Stimulated activated naive CD4-positive, alpha-beta T cell (primary cell): ENCODE measurements at places on chromosomes 4 and X.

- no peak for DNase-seq
These were observed 176.4 kb upstream of the JADE1 start for GRCh38 chr4:128633067-128633466.

- DNase-seq, result no peak
These were observed 53.3 kb downstream of the SCD5 start for GRCh38 chr4:82745173-82745842.

DNA sequence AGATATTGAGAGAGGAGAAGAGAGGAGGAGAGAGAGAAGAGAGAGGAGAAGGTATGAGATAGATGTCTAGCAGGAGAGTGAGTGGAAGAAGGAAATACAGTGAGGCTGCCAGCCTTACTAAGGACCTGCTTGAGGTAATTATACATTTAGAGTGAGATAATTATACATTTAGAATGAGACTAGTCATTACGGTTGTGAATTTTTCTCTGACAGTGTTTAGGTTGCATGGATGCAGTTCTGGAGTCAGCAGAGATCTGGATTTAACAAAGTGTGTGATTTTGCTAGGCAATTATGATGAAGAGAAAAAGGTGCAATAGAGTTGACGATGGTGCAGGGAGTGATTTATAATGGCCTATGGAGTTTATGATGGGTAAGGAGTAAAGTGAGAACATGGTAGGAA lies 187.1 kb upstream of the ARX start:
- no peak for DNase-seq

DNA sequence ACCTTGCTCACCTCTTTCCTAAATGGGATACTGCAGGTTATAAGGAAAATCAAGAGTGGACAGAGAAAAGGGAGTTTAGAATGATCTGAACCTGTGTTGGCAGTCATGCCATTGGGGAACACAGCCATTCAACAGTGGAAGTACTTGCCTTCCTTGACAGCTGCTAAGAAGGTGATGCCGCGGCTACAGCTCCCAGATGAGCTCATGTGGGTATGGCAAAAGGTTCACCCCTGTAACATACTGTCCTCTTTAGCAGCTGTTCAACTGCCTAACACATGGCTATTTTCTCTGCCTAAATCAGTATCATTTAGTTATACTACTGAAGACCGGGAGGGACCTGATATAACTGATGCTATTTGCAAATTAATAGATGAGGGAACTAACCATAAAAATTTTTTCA lies 76.8 kb downstream of the DCHS2 start:
- no peak for DNase-seq

DNA sequence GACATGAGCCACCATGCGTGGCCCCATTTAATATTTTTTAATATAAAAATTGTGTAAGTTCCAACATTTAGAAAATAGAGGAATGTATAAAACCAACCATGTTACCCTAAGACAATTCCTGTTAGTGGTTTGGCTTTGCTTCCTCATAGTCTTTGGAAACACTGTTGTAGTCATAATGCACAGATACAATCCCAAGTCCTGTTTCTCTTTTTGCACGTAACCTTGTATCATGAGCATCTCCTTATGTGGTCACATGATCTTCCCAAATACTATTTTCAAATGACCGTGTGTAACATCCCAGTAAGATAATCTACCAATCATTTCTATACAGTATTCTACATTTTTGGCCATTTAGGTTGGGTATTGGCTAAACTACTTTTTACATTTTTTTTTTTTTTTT lies 13.9 kb upstream of the RHOH start:
- no peak for DNase-seq

- DNase-seq, result no peak
These were observed 177.8 kb downstream of the NPFFR2 start for GRCh38 chr4:72209600-72209999.

GRCh38 chr4:48924416-48924815 lies 17.8 kb upstream of the OCIAD2 start:
- no peak for DNase-seq

DNA sequence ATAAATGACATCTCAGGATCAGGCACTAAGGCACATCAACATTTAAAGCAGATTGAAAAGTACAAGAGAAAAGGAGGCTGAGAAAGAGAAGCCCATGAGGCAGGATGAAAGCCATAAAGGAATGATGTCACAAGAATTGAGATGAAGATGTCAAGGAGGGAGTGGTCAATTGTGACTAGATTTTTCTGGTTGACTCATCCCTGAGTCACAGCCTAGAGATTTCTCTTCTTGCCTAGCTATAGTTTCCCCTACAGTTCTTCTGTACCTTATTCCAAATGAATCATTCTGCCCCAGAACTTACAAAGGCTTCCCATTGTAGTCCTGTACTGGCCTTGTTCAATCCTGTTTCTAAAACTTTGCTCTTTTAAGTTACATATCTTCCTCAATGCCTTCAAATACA lies 3.4 kb upstream of the USP53 start:
- DNase-seq, result no peak

GRCh38 chrX:22059775-22060174 lies 27.6 kb downstream of the PHEX start:
- DNase-seq, result no peak

- DNase-seq, result no peak
These were observed 2334.6 kb downstream of the PCDH7 start for GRCh38 chr4:33054656-33055196.

GRCh38 chr4:135434936-135435335 lies 1233.3 kb upstream of the PABPC4L start:
- DNase-seq, result no peak

DNA sequence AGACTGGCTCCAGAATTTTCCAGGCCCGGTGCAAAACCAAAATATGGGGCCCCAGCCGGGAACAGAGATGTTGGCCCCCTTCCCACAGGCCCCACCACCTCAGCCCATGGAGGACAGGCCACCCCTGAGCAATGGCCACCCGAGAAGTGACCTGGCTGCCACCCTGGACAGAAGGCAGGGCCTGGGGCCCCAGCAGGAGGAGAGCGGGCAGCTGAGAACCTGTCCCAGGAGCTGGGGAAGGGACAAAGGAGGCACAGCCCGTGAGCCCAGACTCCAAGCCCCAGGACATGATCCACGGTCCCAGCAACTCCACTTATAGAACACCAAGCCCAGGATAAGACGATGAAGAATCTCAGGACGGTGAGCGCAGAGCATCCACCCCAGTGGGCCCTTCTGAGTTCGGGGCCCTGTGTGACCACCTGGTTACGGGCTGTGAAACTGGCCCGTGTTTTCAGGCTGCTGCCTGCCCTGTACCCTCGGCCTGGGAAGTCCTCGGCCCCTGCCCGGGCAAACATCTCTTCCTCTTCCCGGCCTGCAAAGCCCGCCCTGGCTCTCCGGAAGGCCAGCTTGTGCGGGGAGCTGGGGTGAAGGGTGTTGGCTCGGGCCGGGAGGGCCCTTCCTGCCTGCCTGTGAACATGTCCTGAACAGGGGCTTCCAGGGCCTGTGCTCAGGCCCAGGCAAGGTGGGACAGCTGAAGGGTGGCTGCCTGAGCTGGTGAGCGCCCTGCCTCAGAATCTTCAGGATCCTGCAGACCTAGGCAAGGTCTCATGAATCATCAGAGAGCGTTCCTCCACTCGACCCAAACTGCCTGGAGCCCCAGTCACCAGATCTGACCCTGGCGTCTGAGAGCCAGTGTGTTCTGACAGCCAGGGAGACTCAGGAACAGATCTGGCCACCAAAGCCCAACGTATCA lies 47.0 kb upstream of the MAN2B2 start:
- DNase-seq, result no peak

DNA sequence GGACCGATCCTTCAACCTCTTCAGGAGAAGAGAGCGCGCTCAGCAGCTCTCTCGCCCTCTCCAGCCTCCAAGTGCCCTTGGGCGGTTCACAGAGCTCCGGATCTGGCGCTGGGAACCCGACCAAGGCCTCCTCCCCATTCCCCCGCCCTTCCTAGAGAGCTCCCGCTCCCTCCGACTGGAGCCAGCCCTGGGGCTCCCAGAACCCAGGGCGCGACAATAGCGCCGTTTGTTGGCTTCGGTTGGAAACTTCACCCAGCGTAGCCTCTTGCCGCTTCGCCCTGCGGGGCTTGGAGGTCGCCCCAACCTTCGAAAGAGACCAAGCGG lies 3.1 kb upstream of the SOX3 start:
- DNase-seq, result no peak

DNA sequence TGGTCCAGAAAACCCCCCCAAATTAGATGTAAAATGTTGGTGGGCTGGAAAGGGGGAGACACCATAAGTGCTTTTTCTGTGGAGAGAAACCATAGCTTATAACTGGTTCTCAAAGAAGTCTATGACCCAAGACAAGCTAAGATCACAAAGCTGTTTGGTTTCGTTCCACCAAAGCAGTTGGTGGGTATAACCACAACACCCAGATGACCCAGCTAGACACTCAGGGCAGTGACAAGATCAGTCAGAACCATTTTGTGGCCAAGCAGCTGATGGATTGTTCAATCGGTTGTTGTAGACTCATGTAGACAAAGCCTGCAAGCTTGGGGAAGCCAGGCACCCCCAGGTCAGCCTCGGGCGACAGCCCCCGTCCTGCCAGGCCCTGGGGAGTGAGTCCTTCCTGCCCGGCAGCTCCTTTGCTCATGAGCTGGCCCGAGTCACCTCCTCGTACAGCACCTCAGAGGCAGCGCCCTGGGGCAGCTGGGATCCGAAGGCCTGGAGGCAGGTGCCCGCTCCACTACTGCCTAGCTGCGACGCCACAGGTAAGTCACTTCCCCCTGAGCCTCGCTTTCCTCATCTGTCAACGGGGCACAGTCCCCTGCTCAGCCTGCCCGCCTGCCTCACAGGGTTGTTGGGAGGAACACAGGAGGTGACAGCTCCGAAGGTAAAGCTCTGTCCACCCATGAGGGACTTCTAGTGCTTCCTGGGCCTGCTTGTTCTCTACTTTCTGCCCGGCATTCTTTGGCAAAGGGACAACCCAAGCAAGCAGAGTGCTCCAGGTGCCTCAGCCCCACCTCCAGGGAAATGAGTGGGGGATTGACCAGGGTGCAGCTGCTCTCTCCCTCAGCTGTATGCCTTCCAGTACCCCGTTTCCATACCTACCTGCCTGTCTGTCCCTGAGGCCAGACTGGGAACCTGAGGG lies 65.2 kb upstream of the MTM1 start:
- no peak for DNase-seq

GRCh38 chrX:132169554-132169953 lies 41.7 kb upstream of the FRMD7 start:
- DNase-seq, result no peak

DNA sequence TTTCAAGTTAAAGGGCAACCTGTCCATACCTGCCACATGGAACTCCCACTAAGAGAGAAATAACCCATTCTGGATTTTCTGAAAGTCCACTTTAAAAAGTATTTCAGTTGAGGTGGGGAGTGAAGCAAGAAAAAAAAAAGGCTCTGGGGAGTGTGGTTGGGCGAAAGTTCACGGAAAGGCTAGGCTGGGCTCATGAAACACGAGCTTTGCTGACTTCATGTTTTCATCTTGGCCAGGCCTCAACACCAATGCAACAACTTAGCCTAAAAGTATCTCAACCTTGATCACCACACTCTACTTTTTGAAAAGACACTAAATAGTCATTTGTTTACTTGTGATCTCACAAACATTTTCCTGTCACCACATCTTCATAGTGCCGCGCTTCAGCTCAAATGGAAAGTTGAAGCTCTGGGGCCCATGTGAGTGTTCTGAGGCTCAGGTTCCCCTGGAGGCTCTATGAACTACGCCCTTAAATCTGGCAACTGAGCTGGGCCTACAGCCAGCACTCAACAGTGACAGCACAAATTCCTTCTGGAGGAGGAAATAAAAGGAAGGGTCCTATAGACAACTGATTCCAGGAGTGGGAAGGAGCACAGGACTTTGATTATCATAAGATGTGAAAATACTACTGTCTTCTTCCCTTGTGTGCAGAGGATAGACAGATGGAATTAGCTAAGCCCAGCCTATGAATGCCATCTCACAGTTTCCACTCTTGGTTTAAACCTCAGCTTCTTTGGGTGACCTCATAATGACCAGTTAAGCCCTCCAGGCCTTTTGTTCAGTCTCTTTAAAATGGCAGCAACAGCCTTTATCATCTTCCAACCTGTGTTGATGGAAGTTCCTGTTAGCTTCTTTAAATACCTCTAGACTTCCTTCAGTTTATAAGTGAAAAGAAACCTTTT lies 5.1 kb downstream of the CD40LG start:
- no peak for DNase-seq

DNA sequence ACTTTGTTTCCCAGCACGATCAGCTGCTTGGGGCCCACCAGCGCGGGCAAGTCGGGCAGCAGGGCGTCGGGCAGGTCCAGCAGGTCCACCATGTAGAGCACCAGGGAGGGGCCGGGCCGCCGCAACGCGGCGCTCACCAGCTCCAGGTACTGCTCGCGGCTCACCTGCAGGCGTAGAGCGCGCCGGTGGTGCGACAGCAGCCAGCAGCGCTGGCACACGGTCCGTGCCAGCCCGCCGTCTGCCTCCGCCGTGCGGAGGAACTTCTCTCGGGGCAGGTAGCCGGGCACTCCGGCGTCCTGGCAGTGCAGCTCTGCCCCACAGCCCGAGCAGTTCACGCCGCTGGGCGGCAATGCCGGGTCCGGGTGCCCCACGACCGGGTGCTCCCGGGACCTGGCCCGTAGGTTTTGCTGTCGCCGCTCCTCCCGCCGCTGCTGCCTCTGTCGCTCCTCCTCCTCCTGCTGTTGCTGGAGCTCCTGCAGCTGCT lies 527 bp downstream of the NOA1 start:
- peak; percentile 64 for DNase-seq

DNA sequence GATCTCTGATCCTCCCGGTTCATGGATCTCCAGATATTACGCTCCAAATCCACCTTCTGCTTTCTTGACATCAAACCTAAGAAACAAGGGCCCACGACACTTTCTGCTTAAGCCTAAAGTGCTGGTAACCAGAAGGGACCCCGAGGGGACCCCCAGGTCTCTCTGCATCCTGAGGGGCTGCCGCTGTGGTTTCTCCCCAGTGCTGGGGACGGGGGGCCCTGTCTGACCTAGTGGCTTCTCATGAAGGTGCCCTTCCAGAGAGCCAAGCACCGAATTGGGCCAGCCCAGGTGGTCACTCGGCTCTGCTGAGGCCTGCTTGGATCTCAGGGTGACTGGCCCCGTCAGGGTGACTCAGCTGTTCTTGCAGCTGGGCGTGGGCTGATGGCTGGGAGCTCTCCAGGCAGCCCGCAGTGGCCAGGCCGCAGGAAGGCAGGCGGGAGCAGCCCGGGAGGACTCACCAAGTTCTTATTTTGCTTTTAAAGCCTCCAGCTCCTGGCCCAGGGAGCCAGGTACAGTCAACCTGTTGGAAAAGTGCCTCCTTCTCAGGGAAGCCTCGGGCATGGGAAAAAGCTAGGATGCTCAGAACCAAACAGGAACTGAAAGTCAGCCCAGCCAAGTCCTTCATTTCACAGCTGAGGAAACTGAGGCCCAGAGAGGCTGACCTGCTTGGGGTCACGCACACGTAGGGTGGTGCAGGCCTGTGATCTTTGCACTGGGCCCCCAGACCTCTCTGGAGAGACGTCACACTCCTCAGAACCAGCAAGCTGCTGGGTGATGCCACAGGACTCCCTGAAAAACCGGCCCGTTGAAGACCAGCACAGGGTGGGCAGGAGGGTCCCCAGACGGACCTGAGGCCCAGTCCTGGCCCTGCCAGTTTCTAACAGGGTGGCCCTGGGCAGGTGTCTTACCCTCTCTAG lies 16.7 kb downstream of the BLOC1S4 start:
- DNase-seq, result no peak

- no peak for DNase-seq
These were observed 53.5 kb upstream of the FGF13 start for GRCh38 chrX:138765051-138765450.
